ENCODE measurements at places on chromosomes 12 and 14. TPM values are rescaled to one million over a fixed set of nuclear protein-coding genes. Genes with fewer than 3 reads are reported as not detected.

GRCh38 chr12:101117842-101118241, 92.2 kb downstream of the SLC5A8 start:
- no peak for DNase-seq

DNA sequence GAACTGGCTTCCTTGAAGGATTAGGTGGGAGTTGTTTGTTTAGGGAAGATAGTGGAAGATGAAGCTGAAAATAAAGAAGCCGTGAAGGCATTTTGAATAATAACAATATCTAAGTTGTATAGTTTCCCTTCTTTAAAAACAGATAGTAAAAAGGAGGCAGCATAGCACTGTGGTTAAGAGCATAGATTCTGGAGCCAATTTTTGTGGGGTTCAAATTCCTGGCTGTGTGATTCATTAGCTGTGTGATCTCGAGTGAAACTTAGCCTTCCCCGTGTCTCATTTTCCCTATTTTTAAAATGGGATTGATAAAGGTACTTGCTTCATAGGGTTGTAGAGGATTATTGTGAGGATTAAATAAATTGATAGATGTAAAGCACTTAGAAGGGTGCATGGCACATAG, 104.5 kb downstream of the MYRFL start:
- no peak for DNase-seq

AQP5 gene
- not detected for polyA plus RNA-seq

DNA sequence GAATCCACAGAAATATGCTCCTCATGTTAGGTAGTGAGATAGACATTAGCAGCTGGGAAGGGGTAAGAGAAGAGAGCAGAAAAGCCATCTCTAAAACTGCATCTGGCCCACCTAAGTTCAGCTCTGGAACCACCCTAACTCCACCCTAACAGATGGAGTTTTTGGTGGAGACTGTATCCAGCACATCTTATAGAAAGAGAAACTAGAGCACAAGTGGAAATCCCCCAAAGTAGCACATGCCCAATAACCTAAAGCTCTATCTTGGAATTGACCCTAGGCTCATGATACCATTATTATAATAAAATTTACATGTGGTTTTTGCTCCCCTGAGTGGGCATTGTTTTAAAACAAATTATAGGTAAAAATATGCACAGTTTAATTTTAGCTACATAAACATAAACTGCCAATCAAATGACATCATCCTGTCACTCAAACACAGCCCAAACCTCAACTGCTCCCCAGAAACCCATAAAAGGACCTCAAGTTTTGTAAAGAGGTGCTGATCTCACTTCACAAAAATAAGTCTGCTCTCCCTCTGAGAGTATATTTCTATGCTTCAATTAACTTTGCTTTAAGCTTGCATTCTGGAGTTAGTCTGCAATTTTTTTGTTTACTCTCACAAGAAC, 206.4 kb downstream of the PIK3C2G start:
- no peak for DNase-seq

- DNase-seq, result no peak
Measured at GRCh38 chr12:45553204-45553603, 176.3 kb upstream of the ARID2 start.

NR1H4 gene
- polyA plus RNA-seq, result not detected

DNA sequence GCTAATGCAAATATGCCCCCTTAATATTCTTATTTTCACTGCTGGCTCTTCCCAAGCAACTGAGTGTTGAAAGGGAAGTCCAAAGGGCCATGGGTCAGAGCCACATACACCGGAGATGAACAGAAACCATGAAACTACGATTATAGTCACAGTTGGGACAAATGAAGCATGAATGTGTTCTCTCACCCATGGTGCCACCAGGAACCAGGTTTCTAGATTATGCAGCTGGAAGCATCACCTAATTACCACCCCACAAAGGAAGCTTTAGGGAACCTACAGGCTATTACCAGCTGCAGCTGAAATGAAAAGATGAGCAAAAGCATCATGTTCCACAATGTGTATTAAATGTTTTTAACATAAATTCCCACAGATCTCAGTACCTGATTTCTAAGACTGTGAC, 15.4 kb downstream of the TMTC1 start:
- no peak for DNase-seq

GRCh38 chr12:96861656-96862055, 45.4 kb upstream of the NEDD1 start:
- DNase-seq, result no peak

GRIN2B gene
- not detected for polyA plus RNA-seq

DNA sequence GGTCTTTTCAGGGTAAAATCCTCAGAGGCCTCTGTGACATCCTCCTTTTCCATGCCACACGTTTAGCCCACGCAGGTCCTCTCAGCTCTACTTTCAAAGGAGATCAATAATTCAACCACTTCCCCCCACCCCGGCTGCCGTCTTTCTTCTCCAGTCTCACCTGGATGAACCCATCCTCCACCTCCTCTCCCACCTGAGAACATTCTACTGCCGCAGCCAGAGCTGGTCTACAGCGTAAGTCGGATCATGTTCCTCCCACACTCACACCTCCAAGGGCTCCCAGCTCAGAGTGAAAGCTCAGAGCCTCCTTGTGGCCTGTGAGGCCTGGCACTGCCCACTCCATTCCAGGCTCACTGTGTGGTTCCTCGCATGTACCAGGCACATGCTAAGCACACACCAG, 246.6 kb downstream of the CHST11 start:
- no peak for DNase-seq

- DNase-seq, result no peak
Measured at GRCh38 chr12:78375461-78375860, 489.1 kb upstream of the SYT1 start.

- no peak for DNase-seq
Measured at GRCh38 chr14:99095369-99095768, 176.6 kb downstream of the BCL11B start.

GRCh38 chr12:45727980-45728629, 1.4 kb upstream of the ARID2 start:
- no peak for DNase-seq

TUBA1C gene
- 59.5 TPM for polyA plus RNA-seq

DNA sequence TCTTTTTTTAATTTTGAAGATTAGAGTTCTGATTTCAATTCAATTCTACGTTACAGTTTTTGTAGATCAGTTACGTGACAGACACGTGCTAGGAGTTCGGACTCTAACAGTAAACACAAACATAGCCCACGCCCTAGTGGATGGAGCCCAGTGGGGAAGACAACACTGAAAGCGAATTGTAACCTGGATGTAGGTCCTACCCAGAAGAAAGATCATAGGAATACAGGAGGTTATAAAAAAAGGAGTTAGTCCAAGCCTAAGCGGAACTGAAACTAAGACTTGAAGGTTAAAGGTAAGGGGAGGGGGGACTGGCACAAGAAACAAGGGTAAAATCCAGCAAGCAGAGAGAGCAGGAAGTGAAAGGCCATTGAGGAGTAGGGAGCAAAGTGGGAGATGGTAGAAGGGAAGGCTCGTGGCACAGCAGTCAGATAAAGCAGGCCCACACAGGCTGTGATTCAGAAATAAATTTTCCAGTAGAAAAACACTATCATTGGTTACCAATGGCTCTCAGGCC, 15.7 kb upstream of the CRY1 start:
- DNase-seq, result no peak

- DNase-seq, result no peak
Measured at GRCh38 chr12:130495156-130495555, 157.5 kb downstream of the PIWIL1 start.

- DNase-seq, result no peak
Measured at GRCh38 chr12:101557094-101557493, 37.7 kb upstream of the MYBPC1 start.

- DNase-seq, result no peak
Measured at GRCh38 chr12:116172224-116172849, 105.2 kb downstream of the MED13L start.

DNA sequence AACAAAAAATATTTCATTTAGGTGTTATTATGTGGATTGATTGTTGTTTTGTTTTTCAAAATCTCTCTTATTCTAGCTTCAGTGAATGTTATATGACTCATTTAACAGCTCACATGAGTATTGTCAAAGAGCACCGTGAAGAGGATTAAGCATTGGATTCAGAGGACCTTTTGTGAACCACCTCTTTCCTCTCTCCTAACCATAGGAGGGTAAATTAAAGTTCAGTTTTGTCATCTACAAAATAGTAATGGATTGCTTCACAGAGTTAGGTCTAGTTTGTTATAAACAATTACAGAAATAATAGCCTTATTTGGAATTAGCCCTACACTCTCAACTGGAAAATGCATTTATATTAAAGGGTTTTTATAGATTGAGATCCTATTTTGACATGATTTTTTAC, 962 bp upstream of the KERA start:
- no peak for DNase-seq

DNA sequence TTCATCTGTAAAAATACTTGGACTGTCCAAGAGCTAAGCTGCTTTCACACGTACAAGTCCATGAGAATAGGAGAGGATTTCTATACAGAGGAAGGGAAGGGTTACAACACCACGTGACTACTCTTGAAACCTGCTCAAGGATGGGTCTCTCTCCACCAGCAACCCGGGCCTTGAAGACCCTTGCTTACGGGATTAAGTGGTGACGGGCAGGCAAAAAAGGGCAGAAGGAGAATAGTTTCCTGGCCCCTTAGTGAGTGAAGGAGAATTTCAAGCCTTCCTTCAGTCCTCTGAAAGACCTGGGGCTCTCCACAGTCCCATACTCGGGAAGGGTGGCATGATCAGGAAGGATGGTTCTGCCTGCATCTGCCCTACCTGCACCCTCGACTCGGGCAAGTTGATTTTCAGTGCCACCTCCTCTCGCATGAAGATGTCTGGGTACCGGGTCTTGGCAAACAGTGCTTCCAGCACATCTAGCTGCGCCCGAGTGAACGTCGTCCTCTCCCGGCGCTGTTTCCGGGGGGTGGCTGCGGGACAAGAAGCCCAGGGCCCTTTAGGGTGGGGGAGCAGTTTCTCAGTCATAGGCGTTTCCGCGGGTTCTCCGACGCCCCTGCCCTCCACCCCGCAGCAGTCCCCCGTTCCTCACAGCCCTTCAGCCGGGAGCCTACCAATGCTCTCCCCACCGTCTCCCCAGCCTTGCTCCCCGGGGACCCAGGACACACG, 6.3 kb downstream of the OTX2 start:
- no peak for DNase-seq

- no peak for DNase-seq
Measured at GRCh38 chr12:78324234-78324633, 493.5 kb downstream of the NAV3 start.

GRCh38 chr12:125518074-125518473, 452.8 kb downstream of the AACS start:
- DNase-seq, result no peak

GRCh38 chr12:119328111-119328510, 6.4 kb upstream of the CCDC60 start:
- no peak for DNase-seq

- DNase-seq, result no peak
Measured at GRCh38 chr12:76692846-76693245, 71.1 kb upstream of the ZDHHC17 start.

- no peak for DNase-seq
Measured at GRCh38 chr12:114767084-114767760, 83.2 kb upstream of the TBX3 start.

DNA sequence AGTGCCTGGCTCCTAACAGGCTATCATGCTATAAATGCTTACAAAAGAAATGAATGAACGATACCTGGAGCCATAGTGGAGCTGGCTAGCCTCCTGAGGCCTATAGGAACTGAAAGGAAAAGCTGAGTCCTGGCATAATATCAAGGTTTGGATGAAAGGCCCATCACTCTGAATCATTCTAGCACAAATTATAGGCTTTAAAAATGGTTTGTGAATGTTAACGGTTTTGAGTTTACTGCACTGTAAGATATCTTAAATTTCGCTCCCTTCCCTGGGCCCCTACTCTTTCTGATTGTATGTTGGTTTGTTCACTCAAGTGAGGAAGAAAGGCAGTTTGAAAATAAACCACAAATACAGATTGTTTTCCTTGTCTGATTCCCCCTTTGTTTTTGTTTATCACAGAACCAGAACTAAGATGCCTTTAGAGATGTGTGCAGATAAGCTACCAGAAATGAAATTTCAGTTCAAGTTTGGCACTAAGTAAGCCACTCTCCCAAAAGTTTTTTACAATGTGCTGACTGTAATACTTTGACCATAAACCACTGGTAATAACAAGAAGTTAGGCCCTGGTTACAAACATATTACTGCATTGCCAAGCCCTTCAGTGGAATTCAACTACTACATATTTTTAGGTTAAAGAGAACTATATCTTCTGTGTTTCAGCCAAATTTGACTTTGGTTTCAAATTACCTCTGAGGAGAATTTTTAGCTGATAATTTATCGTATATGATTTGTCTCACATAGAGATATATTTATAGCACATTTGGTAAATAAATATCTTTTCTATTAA, 89.5 kb downstream of the ALX1 start:
- no peak for DNase-seq

- peak; percentile 76 for DNase-seq
Measured at GRCh38 chr14:21231020-21231652, 38.1 kb downstream of the HNRNPC start.

GRCh38 chr12:201361-201760, 12.6 kb downstream of the SLC6A12 start:
- DNase-seq, result no peak

DNA sequence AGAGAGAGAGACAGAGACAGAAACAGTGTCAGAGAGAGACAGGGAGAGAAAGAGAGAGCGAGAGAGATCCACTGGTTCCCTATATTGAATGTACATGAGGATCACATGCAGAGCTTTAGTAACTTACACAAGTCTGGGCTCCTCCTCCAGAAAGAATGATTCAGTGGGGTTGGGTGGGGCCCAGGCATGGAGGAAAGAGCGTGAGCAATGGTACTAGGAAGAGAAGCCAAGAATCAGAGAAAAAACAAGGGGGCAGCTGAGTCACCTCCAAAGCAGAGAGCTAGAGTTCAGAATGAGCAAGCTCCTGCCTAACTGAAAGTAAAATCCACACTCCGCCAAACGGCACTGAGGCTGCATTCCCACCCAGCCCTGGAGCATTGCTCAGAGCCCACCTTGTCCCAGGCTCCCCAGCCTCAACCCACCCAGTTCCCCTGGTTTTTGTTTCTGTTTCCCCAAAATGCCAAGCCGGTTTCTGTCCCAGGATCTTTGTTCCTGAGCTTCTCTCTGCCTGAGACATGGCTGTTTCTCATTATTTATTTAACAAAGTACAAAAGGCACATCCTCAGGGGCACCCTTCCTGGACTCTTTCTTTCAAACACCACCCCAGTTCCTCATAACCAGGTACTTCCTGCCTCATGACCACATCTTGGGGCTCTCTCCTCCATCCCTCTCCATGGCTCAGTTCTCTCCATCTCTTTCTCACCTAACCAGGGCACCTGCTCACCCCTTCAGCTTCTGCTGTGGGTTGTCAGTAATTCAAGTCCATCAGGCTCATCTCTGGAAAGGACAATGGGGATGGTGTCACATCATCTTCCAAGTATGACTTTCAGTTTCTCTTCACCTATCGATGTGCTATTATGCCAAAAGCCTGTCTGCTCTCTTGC, 670.3 kb upstream of the TBX3 start:
- no peak for DNase-seq

DNA sequence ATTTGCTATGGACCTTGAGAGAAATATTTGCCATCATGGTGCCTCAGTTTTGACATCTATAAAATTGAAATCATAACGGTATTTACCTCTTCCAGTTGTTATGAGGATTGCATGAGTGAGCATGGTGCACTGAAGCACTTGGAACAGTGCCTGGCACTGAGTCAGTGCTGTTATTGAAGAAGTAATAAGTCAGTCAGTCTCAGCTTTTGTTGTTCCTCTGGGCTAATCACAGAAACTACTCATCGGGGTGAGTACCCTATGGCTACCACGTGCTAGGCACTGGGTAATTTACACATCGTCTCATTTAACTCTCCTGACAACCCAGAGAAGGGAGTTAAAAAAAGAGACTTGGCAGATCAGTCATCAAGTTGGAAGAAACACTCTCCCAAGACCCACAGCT, 159.5 kb upstream of the NRXN3 start:
- no peak for DNase-seq

ESPL1 gene
- 0.05 TPM for polyA plus RNA-seq

Data from CD4-positive, CD25-positive, alpha-beta regulatory T cell (primary cell).